ENCODE measurements at places on chromosomes 7 and 10.

DNA sequence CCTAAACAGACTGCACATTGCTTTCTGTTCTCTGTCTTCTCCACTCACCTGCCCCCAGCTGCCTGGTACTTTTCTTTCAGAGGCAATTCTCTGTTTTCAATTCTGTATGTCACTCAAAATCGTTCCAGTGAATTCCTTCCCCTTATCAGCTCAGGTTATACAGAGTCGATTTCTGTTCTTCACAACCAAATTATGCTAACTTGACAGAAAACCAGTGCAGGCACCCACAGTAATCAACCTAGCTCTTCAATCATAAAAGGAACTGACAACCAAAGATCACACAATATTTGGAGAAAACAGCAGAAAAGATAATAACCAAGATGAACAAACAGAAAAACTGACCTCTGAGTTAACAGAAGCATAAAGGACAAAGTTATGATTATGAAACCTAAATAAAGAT, 303.3 kb upstream of the PHYHIPL start:
- no peak for DNase-seq

DNA sequence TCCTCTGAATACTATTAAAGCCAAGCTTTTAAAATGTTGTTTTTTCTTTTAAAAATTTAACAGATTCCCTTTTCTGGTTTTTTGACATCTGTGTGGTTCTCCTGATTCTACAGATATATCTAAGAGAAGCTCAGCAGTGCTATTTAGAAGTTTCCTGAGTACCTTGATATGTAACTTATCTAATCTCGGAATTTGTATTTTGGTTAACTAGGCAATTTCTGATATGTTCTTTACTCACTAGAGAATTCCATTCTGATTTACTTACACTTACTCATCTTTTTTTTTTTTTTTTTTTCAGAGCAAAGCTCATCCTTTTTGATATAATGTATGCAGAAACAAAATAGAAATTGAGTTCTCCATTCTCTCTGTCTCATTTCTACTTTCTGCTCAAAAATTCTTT, 63.8 kb downstream of the PALS2 start:
- DNase-seq, result no peak

DNA sequence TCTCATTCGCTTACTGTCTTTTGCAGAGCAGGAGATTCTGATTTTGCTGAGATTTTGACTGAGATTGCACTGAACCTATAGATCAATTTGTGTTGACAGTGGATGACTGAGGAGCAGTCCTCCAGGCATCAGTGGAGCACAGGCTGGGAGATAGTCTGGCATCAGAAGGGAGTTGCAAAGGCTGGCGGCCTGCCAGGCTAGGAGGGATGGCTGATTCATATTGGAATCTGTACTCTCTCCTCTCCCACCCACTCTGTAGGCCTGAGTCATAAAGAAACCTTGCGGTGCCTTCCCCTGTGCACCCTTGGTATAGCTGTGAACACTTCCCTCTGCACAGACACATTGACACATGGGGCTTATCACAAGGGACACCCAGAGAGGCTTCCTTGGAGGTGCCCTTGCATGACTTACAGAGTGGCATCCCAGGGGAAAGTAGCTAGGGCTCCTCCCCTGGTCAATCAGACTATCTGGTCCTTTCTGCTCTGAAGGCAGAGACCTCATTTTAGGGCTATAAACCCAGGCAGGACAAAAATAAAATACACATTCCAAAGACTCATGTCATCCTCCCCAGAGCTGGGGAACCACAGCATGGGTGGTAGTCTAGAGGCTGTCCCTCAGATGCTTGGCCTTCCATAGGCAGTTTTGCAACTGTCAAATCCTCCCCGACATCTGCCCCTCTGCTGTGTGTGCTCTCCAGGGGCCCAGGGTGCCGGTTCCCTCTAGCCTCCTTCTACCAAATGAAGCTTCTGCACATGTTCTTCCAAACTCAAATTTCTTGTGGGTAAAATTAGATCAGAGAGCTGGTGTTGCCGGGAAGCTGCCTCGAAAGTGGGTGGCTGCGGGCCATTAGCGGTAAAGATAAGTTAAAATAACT, 37.4 kb upstream of the EEPD1 start:
- DNase-seq, result peak; percentile 94

DNA sequence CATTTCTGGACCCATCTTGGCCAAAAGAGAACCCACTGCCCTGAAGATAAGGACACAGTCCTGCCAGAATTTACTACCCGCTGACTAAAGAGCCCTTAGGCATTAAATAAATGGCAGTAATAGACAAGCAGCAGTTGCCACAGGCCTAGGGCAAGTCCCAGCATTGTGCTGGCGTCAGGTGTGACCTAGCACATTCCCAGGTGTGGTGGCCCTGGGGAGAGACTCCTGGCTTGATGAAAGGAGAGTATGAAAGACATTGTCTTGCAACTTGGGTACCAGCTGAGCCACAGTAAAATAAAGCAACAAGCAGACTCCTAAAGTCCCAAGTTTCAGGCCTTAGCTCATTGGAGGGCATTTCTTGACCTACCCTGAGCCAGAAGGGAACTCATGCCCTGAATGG, 715.7 kb upstream of the SORCS1 start:
- no peak for DNase-seq

GRCh38 chr7:44325811-44326241, 432 bp upstream of the CAMK2B start:
- DNase-seq, result no peak
